ENCODE measurements at places on chromosomes 3 and 15.

- DNase-seq = no peak
Measured at GRCh38 chr3:43914269-43914668, 223.5 kb downstream of the ABHD5 start.

DNA sequence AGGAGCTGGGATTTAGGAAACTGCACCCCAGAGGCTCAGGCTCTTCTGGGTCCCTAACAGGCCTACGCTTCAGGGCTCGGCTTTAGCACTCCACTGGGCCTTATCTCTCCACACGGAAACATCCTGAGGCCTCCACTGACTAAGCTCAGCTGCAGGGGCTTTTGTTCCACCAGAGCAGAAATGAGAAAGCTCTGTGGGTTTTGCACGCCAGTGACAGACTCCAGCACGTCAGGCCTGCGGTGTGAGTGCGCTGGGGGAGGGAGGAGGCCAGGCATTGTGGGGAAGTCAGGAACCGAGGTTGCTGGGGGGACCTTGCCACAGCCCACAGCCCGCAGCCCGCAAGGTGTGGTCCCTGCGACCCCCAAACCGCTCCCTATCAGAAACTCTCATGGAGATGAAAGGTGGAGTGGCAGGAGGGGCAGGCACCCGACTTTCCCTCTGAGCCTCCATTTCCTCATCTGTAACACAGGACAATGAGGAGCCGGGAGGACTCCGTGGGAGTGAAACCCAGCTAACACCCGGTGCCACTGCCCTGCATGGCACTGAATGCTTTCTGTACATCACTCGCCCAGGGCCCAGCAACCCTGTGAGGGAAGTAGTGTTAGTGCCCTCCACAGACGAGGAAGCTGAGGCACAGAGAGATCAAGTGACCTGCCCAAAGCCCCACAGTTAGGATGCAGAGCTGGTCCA, 106.5 kb downstream of the TPRA1 start:
- DNase-seq = peak; percentile 91

GRCh38 chr15:31330111-31330785, 3.6 kb downstream of the KLF13 start:
- no peak for DNase-seq

DNA sequence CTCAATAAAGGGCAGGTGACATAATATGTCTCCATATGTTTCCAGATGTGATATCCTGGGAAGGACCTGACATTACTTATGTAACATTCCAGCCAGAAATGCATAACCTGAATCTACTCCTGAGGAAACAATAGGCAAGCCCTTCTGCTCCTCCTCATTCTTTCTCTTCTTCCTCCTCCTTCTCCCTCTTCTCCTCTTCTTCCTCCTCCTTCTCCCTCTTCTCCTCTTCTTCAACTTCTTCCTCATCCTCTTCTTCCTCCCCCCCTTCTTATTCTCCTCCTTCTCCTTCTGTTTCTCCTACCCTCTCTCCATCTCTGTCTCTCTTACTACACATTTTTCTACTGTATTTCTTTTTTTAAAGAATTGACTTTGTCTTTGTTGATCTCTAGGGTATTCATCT, 43.5 kb upstream of the ITGA11 start:
- DNase-seq = no peak

GRCh38 chr3:132443421-132443820, 26.1 kb downstream of the DNAJC13 start:
- no peak for DNase-seq

GRCh38 chr3:106740116-106740515, 637.1 kb upstream of the CCDC54 start:
- no peak for DNase-seq

GRCh38 chr3:57752307-57752706, 3.8 kb upstream of the SLMAP start:
- DNase-seq = no peak

GRCh38 chr15:66819084-66819483, 117.0 kb downstream of the SMAD6 start:
- DNase-seq = no peak

- no peak for DNase-seq
Measured at GRCh38 chr3:76824658-76825240, 215.2 kb upstream of the ROBO2 start.

DNA sequence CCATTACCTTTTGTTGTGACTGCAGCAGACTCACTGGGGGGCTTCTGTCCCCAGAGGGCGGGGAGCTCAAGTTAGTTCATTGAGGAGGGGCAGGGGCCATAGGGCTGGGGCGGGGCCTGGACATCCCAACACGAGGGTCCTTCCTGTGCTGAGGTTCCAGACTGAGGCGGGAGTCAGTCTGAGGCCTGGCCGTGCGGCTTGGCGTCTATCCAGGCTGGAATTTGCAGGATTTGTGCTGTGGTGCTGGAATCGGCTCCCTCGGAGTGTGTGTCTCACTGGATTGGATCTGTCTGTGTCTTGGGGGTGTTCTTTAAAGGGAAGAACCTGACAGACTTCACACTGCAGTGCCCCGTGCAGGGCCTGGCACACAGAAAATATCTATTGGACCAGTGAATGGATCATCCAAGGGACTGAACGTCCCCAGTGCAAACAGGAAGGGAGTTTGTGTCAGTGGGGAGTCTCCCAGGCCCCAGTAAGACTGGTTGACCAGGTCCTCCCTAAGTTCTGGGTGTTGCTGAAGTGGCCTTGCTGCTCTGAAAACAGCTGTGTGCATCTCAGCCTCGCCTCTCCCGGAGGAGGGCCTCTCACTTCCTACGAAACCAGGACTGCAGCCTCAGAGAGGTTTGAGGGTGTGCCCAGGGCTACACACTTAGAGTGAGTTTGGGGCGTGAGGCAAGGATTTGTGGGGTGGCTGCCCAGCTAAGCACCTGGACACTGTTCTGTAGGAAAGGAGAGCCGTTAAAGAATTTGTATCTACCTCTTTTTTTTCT, 26.1 kb downstream of the GOLGA6L2 start:
- no peak for DNase-seq

DNA sequence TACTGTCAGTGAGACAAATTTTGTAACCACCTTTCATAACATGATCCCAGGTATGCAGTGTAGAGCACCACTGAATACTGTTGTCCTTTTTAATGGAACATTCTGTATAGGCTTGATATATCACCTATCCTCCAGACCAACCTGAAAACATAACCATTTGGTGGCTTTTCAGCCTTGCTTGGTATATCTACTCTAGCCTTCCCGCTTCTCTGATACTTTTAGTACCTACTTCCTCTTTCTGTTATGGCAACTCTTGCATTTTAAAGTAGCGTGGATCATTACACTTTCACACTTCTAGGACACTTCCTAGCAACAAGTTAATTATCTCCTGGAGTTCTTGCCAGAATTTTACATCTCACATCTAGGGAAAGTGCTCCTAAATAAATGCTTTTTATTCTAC, 226.6 kb upstream of the ROBO1 start:
- no peak for DNase-seq

DNA sequence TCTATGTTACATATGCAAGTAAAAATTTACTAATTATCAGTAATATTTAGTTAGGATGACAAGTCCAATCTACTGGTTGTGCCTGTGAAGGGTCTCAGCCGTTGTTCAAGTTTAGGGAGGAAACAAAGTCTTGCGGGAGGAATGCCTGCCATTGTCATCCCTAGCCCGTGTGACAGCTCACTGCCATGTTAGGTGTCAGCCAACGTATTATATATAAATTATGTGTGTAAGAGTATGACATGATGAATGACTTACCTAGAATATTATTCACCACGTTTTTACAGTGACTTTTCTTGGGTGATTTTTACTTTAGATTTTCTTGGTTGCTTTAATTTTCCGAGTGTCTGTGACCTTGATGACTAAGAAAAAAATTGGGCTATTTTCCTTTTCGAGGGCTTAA, 614.4 kb upstream of the MDFIC2 start:
- no peak for DNase-seq

- DNase-seq = no peak
Measured at GRCh38 chr15:59364248-59364647, 8.4 kb downstream of the MYO1E start.

- no peak for DNase-seq
Measured at GRCh38 chr15:36887214-36887961, 213.0 kb downstream of the MEIS2 start.

DNA sequence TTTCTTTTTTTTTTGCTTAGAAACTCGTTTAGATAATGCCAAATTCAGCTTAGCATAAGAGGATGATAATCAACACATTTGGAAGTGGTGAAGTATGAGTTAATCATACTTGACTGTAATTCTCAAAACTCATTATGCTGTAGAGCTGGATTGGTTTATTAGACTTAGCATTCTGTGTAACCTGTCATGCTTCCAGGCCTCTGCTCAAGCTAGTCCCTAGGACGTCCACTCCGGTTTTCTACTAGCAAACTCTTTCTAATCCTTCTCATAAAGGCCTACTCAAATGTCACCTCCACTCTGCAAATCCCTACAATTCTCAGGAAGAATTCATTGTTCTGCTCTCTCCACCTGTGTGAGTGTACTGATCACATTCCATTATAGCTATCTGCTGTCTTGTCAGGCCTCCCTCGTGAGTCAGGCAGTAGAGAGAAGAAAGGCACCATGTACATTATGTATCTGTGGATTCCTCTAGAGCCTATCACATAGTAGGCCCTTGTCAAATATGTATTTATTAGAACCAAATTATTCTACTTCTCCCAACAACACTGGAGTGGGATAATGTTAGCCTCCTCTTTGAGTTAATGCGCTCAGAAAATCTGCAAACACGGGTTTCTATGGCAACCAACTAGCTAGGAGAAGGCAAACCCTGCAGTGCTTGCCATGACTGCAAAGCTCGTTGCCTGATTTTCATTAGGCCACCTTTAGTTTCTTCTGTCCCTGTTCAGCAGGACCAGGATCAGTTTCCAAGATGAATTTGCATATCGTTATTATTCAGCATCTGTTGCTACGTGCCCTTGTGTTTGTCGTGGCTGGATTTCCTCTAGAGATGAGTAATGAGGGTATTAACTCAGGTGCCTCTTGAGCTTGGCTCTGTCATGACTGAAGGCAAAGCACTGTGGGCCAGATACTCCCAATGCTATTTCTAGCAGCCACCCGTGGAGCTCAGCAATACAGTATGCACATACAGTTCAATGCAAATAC, 30.7 kb downstream of the ATP13A5 start:
- peak; percentile 10 for DNase-seq

- no peak for DNase-seq
Measured at GRCh38 chr3:147384210-147385058, 21.9 kb downstream of the ZIC4 start.

GRCh38 chr3:50971487-50971924, 296.8 kb downstream of the DOCK3 start:
- peak; percentile 74 for DNase-seq

DNA sequence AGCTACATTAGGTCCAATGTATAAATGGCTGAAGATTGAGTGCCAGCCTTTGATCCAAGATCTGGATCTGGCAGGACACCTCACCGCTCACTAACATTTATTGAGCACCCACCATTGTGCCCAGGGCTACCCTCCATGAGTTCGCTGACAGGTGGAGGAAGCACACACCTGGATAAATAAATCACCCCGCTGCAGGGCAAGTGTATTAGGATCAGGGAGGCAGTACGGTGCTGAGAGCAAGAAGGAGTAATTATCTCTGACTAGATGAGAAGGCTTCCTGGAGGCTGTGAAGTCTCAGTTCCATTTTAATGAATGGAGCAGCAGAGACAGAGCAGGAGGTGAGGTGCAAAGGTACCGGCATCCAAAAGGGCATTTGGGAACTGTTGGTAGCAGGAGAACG, 104.1 kb downstream of the LIPC start:
- no peak for DNase-seq

DNA sequence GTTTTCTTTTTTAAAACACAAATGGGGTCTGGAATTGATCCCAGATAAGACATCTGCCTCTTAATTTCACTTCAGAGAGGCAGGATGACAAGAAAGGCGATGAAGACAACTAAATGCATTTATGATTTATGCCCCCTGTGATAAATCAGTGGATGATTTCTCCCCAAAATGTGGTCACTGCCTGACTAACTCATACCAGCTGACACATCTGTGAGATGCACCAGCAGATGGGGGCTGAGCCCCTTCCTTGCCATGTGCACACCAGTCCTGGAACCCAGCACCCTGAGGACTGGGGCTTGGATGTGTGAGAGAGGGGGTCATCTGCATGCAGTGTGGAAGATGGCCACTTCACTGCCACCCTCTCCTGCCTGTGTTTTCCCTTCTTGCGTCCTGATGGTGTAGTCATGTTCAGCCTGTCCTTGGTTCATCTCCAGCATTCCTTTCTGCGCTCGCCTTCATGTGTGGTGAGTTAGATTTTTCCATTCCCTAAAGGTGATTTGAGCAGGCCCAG, 264.3 kb downstream of the LRTM1 start:
- DNase-seq = no peak

- DNase-seq = no peak
Measured at GRCh38 chr3:62942227-62942626, 67.0 kb upstream of the CADPS start.
